ENCODE measurements at places on chromosomes 5 and 9. TPM values are rescaled to one million over a fixed set of nuclear protein-coding genes. Genes with fewer than 3 reads are reported as not detected.

- no peaks in the 10 kb centered on the region for H3K36me3 ChIP-seq
- no peaks in the 10 kb centered on the region for H3K27me3 ChIP-seq
- no peak for DNase-seq
- H3K27ac ChIP-seq = no peak overlapping the region
- no peak overlapping the region for H3K4me3 ChIP-seq
Measured at GRCh38 chr5:163384669-163385068, 52.7 kb upstream of the CCNG1 start.

DNA sequence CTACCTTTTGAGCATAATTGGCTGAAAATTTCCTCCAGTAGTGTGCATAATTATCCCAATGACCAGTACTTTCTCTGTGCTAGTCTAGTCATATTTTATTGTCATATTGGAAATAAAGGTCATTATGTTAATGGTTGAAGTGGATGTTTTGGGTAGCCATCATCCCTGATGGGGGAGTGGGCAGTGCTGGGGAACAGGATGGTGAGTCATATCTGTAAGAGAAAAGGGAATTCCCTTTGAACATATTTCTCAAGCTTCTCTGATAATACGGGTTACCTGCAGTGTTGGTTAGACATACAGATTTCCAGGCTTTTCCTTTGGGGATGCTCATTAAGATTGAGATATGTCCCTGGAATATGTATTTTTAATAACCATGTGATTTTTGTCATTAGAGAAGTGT is 33.3 kb upstream of the SPATA31D4 start:
- H3K27me3 ChIP-seq = no peaks in the 10 kb centered on the region
- no peaks in the 10 kb centered on the region for H3K36me3 ChIP-seq
- H3K4me1 ChIP-seq = no peaks in the 10 kb centered on the region
- no peak overlapping the region for H3K4me3 ChIP-seq

DNA sequence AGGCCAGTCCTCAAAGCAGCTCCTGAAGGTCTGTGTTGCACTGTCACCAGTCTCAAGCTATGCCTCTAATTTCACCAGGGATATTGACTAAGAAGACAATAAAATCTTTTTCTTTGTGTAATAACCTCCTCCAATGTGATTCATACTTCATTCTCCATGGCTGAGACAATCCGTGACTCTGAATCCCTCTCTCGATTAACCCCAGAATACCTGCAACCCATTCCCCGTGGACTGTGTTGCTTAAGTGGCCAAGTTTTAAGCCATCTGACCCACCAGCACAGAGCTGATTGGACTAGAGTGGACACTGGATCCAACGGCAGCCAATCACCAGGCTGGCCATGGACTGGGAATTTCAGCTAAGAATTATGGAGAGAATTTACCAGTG is 5.4 kb upstream of the CCIN start:
- peaks cover 66% of the 10 kb centered on the region for H3K4me1 ChIP-seq
- H3K36me3 ChIP-seq = no peaks in the 10 kb centered on the region
- H3K27ac ChIP-seq = peak overlapping the region; percentile 57
- no peak for DNase-seq

DNA sequence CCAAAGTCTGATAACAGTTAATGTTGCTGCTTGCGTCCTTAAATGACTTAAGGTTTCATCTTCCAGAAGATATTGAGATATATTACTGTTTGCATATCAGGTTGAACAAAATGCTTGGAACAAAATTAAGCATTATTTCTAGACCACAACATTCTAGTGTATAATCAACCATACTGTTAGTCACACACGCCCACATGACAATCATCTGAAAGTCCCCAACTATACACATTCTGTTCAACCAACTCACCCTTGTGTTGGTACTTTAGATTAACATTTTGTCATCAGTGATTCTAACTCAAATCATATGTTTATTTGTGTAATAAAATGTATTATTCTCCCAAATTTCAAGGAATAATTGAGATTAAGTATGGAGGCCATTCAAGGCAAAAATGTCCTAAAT is 47.3 kb downstream of the LURAP1L start:
- peaks cover 50% of the 10 kb centered on the region for H3K4me1 ChIP-seq
- H3K4me3 ChIP-seq = no peak overlapping the region
- H3K36me3 ChIP-seq = no peaks in the 10 kb centered on the region
- H3K27ac ChIP-seq = no peak overlapping the region
- DNase-seq = no peak

- no peaks in the 10 kb centered on the region for H3K36me3 ChIP-seq
- H3K27ac ChIP-seq = no peak overlapping the region
- H3K4me1 ChIP-seq = peaks cover 21% of the 10 kb centered on the region
- DNase-seq = no peak
Measured at GRCh38 chr9:93194641-93195040, 10.7 kb downstream of the WNK2 start.

GRCh38 chr9:120398286-120398685 is 181.7 kb downstream of the CDK5RAP2 start:
- no peak overlapping the region for H3K4me3 ChIP-seq
- H3K4me1 ChIP-seq = no peaks in the 10 kb centered on the region
- no peak overlapping the region for H3K27ac ChIP-seq
- H3K27me3 ChIP-seq = no peaks in the 10 kb centered on the region

- H3K27ac ChIP-seq = no peak overlapping the region
- peaks cover 45% of the 10 kb centered on the region for H3K27me3 ChIP-seq
- no peak overlapping the region for H3K4me3 ChIP-seq
- H3K36me3 ChIP-seq = peaks cover 6% of the 10 kb centered on the region
- no peak for DNase-seq
Measured at GRCh38 chr5:132748522-132749000, 1.3 kb downstream of the CCNI2 start.

GRCh38 chr5:109256486-109256885 is 153.3 kb downstream of the PJA2 start:
- H3K27ac ChIP-seq = no peak overlapping the region
- no peak overlapping the region for H3K4me3 ChIP-seq
- no peaks in the 10 kb centered on the region for H3K36me3 ChIP-seq
- no peak for DNase-seq
- no peaks in the 10 kb centered on the region for H3K4me1 ChIP-seq

DNA sequence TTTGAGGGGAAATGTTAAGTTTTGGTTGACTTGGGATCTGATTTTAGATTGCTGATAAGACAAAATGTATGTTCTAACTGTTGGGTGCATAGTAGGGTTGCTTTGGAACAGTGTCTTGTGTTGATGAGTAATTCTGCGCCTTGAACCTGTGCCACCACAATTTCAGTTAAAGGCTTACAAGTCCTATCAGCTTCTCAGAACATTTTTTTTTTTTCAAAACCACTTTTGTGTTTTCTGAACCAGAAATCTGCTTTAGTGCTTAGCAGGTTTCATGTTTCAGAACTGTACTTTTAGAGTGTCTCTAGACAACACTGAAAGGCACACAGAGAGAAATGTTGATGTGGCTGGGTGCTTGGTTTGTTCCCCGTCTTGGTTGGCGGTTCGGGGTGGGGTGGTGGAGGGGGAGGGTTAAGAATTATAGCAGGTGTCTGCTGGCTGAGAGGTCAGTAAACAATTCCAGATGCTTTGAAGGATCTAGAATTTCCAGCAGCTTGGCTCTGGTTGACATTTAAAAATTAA is 84.6 kb downstream of the ANKRD55 start:
- no peaks in the 10 kb centered on the region for H3K36me3 ChIP-seq
- DNase-seq = no peak
- no peak overlapping the region for H3K27ac ChIP-seq
- no peaks in the 10 kb centered on the region for H3K27me3 ChIP-seq

- H3K36me3 ChIP-seq = peaks cover 44% of the 10 kb centered on the region
- H3K27ac ChIP-seq = no peak overlapping the region
- DNase-seq = no peak
- H3K4me1 ChIP-seq = peaks cover 67% of the 10 kb centered on the region
- no peaks in the 10 kb centered on the region for H3K27me3 ChIP-seq
Measured at GRCh38 chr9:76629205-76629990, 134.8 kb upstream of the PCA3 start.

DNA sequence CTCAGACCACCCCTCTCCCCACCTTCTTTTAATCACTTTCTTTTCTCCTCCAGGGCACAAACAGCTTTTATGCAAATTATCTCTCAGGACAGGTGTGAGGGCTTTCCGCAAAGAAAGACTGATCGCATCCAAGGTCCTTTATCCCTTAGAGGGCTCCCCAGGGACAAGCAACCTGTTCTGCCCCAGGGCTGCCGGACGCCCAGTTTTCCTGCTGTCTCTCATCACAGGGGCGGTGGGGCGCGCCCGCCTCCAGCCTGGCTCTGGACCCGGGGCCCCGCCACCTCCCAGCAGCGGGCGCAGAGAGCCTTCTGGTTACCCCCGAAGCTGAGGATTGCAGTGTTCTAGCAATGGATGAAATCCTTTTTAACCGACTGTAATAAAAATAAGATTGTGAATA is 266.1 kb downstream of the CWC27 start:
- DNase-seq = no peak
- peaks cover 34% of the 10 kb centered on the region for H3K4me1 ChIP-seq
- H3K4me3 ChIP-seq = peak overlapping the region; percentile 57
- no peaks in the 10 kb centered on the region for H3K36me3 ChIP-seq

DNA sequence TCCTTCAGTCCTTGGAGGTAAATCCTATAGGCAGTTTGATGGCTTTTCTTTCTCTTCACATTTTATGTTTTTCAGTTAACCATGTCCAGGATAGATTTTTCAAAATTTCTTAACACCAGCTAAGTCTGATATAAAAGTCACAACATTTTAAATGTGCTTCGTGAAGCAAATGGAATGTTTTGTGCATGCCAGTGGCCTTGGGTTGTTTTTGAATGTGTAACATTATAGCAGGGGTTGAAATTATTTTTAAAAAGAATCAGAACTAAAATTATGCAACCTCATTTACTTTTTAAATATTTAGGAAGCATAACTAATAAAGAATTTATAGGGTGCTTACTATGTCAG is 201.1 kb downstream of the ARHGEF28 start:
- H3K4me3 ChIP-seq = no peak overlapping the region
- no peak overlapping the region for H3K27ac ChIP-seq
- H3K36me3 ChIP-seq = peaks cover 4% of the 10 kb centered on the region

GRCh38 chr5:122500245-122501088 is 188.4 kb downstream of the SNCAIP start:
- no peak for DNase-seq
- H3K4me1 ChIP-seq = no peaks in the 10 kb centered on the region
- no peak overlapping the region for H3K4me3 ChIP-seq
- H3K27me3 ChIP-seq = no peaks in the 10 kb centered on the region
- H3K36me3 ChIP-seq = no peaks in the 10 kb centered on the region

- H3K4me1 ChIP-seq = peaks cover 17% of the 10 kb centered on the region
- H3K4me3 ChIP-seq = no peak overlapping the region
- DNase-seq = no peak
- H3K27me3 ChIP-seq = no peaks in the 10 kb centered on the region
Measured at GRCh38 chr9:91856419-91856818, 93.6 kb downstream of the ROR2 start.

DNA sequence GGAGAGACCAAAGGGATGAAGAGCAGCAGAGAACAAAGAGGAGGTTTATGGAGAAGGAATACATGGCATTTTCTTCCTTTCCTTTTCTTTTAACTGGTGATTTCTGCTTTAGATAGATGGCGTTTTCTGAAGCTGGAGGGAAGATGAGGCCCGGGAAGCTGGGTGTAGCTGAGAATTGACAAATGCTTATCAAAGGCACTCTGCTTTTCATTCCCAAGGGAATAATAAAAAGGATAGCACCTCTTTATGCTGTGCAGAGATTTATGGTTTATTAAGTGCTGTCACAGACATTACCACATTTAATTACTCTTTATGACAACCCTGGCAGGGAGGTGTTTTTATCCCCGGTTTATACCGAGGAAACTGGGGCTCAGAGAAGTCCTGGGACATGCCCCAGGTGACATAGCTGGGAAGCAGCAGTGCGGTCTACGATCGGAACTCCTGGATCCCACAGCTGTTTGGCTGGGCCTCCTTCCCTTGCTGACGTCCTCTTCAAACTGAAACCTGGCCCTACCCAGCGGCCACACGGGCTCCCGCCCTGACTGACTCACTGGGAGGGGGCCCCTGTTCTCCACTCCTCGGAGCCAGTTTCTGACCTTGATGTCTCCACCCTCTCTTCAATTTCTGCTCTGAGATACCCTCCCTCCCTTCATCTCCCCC is 8.2 kb upstream of the EPB41L4B start:
- H3K4me3 ChIP-seq = no peak overlapping the region
- H3K36me3 ChIP-seq = no peaks in the 10 kb centered on the region
- no peaks in the 10 kb centered on the region for H3K27me3 ChIP-seq
- peak; percentile 89 for DNase-seq

The WHRN gene
- 21.6 TPM for total RNA-seq

The SPRY4 gene
- 11.1 TPM for total RNA-seq

The ZNF454 gene
- total RNA-seq = 1.2 TPM

The SYK gene
- 24.3 TPM for total RNA-seq

The SPINK5 gene
- 0.45 TPM for total RNA-seq

The ZNF879 gene
- 6.4 TPM for total RNA-seq

The LRRC19 gene
- not detected for total RNA-seq

The GABRG2 gene
- total RNA-seq = not detected

The NPR3 gene
- total RNA-seq = not detected

The IARS1 gene
- 59.5 TPM for total RNA-seq

The MRPS30 gene
- 36.2 TPM for total RNA-seq

All from stomach (tissue), 19 donors.